HT1080 (cell line): ENCODE measurements at places on chromosomes 6 and 20. TPM values are rescaled to one million over a fixed set of nuclear protein-coding genes. Genes with fewer than 3 reads are reported as not detected.

GRCh38 chr20:32155017-32155981 is 45.8 kb downstream of the TM9SF4 start:
- peak; percentile 87 for DNase-seq

DNA sequence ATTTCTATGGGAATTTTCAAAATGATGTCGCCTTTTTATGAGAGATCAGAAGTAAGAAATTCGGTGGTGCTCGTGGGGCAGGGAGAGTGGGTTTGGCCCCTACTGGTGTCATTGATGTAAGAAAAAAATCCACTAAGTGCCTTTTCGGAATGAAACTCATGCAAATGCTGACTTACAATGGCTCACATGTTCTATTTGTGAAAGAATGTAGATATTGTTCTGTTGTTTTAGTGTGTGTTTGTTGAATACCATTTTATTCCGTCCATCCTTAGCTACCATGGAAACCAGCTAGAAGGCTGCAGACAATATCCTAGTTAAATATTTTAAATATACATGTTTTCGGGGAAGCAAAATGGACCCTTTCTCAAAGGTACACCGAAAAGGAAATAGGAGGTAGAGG is 304.9 kb downstream of the TAF4 start:
- DNase-seq, result no peak

- no peak for DNase-seq
Observed at GRCh38 chr20:19909725-19910124, 107.4 kb upstream of the NAA20 start.

DNA sequence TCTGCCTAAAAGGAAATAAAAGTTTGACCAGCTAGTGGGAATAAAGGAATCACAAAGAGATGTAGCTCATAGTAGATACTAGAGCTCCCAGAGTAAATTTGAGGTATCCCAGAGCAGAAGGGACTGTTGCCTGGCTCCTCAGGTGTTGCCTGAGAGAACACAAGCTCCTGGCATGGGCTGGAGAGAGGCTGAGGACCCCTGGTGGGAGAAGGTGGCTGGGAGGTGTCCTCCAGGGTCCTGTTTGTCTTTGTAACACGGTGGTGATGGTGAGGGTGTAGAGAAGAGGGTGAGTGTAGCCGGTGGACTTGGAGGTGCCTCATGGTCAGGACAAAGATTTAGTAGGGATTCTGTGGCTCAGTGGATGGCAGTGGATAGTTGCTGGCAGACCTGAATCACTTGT is 28.1 kb upstream of the NNAT start:
- DNase-seq, result no peak

GRCh38 chr20:7856756-7857155 is 83.5 kb downstream of the HAO1 start:
- peak; percentile 96 for DNase-seq

GRCh38 chr6:31763619-31763940 is 1.1 kb downstream of the SAPCD1 start:
- peak; percentile 68 for DNase-seq

- no peak for DNase-seq
Observed at GRCh38 chr6:158194487-158195280, 26.5 kb downstream of the GTF2H5 start.

GRCh38 chr6:141669141-141669540 is 463.6 kb upstream of the GJE1 start:
- DNase-seq, result no peak

GRCh38 chr6:125732398-125732797 is 17.0 kb upstream of the HEY2 start:
- DNase-seq, result no peak

GRCh38 chr20:17643531-17644188 is 38.4 kb downstream of the RRBP1 start:
- DNase-seq, result no peak

- DNase-seq, result no peak
Observed at GRCh38 chr6:168009331-168009730, 11.9 kb downstream of the KIF25 start.

GRCh38 chr6:72132851-72133250 is 246.5 kb downstream of the RIMS1 start:
- DNase-seq, result no peak

DNA sequence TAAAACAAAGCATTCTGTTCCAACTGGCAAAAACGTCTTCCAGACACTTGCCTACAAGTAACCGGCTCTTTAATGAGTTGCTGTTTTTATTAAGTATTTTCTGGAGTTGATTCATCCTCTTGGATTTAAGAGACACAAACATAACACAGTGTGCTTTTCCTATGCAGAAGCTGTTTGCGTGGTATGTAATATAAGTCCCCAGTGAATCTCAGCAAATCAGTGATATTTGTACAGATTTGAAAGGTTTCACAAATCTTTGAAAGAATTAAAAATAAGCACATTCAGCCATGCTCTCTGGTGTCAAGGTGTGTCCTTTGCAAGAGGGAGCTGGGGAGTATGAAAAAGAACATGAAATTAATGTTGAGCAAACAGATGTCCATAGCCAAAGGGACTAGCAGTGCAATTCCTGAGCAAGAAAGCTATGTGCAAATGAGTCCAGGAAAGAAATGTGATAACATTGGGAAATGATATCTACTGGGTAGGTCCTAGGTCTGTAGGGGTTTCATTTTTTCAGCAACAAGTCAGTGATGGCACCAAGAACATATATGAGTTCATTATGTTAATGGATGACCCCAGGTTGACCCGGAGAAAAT is 170.1 kb upstream of the PHACTR1 start:
- no peak for DNase-seq

DNA sequence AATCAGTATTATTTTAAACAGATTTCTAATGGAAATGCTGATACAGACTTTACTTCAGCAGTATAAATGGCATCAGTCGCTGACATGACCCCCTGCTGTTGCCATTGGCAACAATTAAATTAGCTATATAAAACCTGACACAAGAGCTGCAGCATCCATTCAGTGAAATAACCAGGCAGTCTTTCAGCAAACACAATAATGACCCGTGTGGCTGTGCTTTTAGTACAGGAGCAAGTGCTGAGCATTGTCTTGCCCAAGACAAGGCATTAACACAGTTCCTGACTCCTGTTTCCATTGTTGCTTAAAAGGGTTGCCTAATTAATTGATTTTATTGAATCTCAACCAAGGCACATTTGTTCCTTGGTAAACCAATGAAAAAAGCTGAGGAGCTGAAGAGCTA is 382.1 kb downstream of the HACE1 start:
- no peak for DNase-seq

DNA sequence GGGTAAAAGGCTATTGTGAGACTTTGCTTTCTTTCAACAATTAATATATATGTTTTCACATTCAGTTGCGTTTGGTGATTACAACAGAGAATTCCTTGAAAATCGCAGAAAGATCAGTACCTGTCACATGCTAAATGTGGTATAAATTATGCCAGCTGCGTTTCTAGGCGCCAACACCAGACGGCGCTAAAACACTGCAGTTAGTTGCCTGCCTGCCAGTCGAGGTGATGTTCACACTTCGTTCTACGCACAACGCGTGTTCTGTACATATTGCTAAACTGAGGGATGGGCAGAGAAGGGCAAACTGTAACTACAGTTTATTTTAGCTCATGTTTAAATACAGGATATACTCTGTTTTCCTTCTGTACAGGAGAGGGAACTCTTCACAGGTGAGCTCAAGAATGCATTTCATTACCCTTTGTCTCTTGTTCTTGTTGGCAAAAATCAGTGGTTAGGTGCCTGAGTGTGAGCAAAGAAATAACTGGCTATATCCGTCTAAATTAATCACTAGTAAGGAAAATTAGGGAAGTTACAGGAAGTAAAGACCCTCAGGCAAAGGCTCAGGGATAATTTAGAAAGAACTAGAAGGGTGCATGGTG is 100.1 kb upstream of the RGS17 start:
- DNase-seq, result peak; percentile 15

- no peak for DNase-seq
Observed at GRCh38 chr6:132731086-132731485, 17.2 kb upstream of the VNN1 start.

DNA sequence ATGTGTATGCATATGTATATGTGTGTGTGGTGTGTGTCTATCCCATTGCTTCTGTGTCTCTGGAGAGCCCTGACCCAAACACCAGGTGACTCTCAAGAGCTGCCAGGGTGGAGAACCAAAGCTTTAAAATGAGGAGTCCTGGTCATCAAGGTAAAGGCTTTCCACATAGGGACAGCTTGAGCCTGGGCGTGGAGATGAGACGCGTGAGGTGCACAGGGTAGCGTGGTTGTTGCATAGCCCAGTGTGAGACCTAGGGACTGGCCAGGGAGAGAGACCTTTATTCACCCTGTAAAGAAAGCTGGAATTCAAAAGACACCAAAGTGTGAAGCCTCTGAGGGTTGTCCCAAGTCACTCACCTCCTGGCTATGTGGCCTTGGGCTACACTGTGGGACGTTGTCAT is 149.1 kb downstream of the SYCP2 start:
- no peak for DNase-seq

- no peak for DNase-seq
Observed at GRCh38 chr6:19231878-19232561, 605.1 kb upstream of the ID4 start.

- DNase-seq, result no peak
Observed at GRCh38 chr6:153028286-153028685, 25.8 kb upstream of the MTRF1L start.

- DNase-seq, result no peak
Observed at GRCh38 chr6:45535933-45536332, 158.2 kb upstream of the SUPT3H start.

DNA sequence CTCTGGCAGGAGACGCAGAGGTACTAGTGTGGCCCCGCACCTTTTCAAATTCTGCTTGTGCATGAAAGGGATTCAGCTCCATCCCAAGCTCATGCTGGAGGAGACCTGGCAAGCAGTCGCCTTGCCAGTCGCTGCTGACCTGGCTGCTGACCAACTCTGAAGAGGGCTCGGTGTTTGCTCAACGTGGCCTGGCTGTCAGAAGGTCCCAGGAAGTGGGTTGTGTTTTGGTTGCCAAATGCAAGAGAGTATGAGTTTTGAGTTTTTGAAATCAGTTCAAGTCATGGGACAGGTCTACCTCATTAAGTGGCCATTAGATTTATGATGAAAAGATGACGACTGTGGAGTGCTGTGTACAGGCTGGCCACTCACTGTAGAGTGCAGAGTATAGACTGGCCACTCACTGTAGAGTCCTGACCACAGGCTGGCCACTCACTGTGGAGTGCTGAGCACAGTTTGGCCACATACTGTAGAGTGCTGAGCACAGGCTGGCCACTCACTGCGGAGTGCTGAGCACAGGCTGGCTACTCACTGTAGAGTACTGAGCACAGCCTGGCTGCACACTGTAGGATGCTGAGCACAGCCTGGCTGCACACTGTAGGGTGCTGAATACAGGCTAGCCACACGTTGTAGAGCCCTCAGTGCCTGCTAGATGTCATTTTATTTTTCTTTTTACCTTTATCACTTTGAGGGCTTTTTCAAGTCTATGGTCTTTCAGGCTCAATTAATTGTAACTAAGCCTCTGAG is 193.9 kb downstream of the ZNF217 start:
- no peak for DNase-seq

- DNase-seq, result peak; percentile 17
Observed at GRCh38 chr6:147418523-147418922, 90.0 kb upstream of the SAMD5 start.

GRCh38 chr6:65633501-65633900 is 73.5 kb downstream of the EYS start:
- DNase-seq, result peak; percentile 10

GRCh38 chr20:4866429-4866828 is 134.9 kb downstream of the SLC23A2 start:
- no peak for DNase-seq

DNA sequence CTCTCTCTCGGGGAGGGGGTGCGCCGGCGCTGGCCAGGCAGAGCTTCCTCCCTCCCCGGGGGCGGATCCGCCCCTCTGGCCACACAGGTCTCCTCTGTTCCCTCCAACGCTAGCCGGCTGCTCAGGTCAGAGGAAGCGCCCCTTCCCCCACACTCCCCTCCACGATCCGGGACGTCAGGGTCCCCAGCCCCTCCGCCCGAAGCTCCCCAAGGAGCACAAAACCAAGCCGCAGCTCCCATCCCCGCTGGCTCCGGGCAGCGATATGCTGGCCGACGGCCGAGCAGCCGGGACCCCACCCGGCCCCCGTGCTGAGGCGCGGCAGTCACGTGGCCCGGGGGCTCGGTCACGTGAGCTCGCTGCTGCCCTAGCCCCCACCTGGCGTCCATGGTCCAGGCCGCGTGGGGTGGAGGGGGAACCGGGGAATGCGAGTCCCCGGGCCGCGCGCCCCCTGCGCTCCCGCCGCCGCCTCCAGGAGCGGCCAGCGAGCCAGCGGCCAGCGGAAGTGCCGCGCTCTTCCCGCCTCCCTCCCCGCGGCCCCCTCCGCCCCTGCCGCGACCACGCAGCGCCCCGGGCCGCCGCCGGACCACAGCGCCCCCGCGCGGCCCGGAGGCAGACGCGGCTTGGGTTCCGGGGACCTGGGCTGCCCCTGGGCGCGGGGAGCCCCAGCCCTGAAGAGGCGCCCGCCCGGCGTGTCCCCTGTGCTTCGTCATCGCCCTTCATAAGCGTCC is at the start of gene SLC35B2:
Gene SLC35B2 (minus strand): TSS at position 504 of the 728 bp plus-strand sequence. CDS start 118 bp downstream, at position 386.
- peak; percentile 81 for DNase-seq

DNA sequence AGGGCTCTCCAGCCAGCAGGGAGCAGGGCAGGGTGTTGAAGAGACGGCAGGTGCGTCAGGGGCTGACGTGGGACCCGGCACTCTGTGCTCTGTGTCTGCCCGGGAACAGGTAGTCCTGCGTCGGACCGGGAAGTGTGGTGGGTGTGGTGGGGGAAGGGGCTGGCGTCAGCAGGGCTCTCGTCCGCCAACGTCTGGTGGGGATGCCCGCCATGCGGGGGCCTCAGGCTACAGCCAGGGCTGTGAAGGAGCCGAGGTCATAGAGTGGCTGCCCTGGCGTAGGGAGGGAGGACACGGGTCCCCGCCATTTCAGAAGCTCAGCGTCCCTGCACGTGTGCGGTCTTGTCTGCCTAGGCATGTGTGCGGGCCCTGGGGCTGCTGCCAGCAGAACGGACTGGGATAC is 25.3 kb downstream of the DNAJC5 start:
- no peak for DNase-seq

DNA sequence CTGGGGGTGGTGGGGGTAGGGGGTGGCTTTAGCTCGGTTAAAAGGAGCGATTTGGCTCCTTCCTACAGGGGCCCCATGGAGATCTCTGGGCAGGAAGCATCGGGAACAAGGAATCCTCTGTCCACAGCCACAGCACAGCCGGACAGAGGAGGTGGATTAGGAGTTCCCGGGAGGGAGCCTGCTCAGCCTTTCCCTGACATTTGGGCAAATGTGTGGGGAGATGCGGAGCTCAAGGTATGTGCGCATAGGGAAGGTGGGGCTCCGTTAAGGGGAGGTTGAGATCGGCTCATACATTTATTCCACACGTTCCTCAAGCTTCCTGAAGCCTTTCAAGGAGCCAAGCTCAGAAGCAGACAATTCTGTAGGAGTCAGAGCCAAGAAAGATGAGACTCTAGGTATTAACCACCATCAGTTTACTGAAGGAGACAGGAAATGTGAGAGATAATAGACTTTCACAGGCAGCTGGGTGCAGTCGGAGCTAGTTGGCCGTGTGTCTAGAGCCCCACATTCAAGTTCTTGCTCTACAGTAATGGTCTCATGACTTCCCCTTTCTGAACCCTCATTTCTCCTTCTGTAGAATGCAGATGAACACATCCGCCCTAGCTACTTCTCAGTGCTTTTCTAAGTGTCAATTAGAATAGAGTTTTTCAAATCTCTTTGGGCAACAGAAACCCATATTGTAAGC is 40.8 kb upstream of the EPB41L1 start:
- no peak for DNase-seq

Gene RAD21L1
- 0.17 and 0.59 TPM in 2 replicates for total RNA-seq

Gene TRIM10
- not detected in 2 replicates for total RNA-seq

Gene SLC13A3
- not detected in 2 replicates for total RNA-seq

Gene EDN1
- total RNA-seq, result 2.0 and 2.3 TPM in 2 replicates

Gene C6orf58
- total RNA-seq, result 0.10 TPM in 1 of 2 replicates, not detected in the other

Gene SCAF8
- total RNA-seq, result 21.0 and 24.7 TPM in 2 replicates

Gene OLIG3
- not detected in 2 replicates for total RNA-seq

Gene BACH2
- 0.30 and 0.87 TPM in 2 replicates for total RNA-seq

Gene ABCF1
- total RNA-seq, result 72.3 and 77.8 TPM in 2 replicates

Gene TUBB2A
- total RNA-seq, result 106 and 118 TPM in 2 replicates
